T-helper 2 cell (primary cell): ENCODE measurements at places on chromosomes 6 and 20.

GRCh38 chr6:81875782-81876293 lies 123.4 kb upstream of the TENT5A start:
- no peak for DNase-seq

DNA sequence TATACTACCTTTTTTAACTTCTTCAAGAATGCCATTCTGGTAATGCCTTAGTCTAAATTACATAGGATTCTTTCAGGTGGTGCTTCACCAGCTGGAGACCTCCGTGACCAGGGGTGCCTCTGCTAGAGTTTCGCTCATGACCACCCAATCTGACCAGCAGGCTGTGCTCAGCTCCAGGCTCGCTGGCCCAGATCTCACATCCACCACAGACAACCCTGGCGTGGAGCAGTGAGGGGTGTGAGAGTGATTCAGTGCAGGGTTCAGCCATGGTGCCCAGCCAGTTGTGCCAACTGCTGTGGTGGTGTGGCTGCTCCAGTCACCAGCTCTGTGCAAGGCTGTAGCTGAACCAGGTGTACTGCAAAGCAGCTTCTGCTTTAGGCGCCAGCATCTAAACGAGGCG lies 198.6 kb downstream of the MMUT start:
- DNase-seq = no peak

DNA sequence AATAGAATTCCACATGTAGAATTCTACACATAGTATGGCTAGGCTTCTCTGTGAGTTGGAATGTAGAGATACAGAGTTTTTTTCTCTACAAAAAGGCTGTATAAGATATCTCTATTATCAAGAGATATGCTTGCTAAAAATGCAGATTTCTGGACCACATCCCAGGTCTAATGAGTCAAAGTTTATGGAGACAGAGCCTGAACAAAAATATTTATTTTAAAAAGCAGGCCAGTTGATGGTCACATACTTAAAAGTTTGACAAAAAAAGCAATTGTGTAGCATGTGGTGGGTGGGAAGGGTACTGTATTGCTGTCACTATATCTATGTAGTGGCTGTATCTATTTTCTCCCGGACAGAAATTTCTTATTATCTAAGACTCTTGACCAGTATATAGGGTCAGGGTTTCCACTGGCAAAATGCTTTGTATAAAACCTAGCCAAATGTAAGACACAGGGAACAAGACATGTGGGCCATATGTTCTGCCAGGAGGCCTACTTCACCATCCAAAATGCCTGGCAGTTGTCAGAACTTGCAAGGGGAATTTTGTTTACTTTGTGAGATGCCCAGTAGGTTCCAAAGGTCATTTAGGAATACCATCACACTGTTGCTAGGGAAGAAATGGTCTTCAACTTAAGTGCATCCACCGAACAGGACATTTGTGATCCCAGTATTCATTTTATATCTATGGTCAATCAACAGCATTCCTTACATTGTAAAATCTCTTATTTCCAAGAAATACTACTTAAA lies 60.6 kb downstream of the SHPRH start:
- no peak for DNase-seq

DNA sequence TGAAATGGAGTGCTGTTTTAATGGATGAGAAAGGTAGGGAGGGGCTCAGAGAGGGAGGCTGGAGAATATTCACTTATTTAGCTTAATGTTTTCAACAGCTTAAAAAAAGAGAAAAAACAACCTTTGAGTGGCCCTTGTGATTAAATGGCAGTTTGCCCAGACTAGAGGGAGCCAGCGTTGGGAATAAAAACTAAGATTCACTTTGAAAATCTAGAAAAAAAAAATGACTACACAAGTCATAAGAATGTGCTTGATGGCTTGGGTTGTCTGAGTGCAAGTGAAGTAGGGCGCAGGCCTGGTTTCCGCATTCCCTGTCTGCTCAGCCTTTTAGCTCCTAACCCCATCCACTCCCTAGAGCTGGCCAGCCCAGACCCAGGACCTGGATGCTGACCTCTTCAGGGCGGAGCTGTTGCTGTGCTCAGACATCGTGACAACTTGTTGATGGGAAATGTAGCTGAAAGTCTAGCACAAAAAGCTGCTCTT lies 28.9 kb downstream of the UTRN start:
- no peak for DNase-seq

DNA sequence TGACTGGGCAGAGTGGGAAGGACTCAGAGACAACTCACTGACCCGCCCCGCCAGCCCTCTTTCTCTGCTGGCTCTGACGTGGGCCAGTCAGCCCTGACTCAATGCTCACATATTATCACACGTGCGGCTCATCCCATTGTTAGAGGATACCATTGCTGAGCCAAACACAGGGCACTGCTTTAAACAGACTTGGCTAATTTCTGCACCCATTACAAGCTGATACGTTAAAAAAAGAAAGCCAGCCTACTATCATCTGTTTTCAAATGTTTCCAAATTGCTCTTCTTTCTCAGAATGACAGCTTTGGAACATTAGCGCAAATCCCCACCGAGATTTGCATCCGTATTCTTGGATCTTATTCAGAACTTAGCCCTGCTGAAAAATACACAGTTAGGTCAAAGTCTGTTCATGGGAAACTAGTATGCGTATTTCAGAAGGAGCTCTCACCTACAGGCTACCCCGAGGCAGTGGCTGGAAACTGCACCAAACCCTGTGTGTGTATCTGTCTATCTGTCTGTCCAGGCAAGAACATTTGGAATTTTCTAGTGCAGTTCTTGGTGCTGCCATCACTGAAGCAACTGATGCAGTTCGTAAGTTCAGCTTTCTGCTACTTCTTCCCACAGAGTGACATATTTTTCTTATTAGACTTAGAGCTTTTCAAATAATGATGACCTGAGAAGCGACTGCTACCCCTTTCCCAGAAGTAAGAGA lies 32.8 kb downstream of the RAMACL start:
- DNase-seq = no peak

- DNase-seq = no peak
These were observed 10.7 kb upstream of the MLIP start for GRCh38 chr6:54100411-54101006.

DNA sequence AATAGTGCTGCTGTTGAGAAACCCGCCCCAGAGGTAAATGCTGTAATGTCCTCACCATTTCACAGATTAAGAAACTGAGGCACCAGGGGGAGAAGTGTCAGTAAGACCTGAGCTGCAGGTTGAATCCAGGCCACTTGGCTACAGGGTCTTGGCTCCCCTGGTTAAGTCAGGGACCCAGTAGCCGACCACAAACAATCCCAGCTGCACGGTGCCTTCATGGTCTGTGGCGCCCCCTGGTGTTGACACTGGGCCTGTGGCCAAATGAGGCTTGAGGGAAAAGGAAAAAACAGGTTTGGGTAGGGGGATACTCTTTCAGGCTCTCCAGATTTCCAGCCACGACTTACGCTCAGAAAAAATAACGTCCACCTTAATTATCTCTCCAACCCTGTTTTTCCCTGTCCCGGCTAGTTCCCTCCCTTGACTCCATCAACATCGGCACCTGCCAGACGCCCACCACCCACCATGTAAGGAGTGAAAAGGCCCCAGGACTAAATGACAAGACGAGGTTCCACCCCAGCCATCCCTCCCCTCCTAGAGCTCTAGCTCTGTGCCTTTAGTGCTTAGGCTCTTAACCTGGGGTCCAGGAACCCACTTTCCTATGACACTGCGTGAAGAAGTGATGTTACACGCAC lies 47.7 kb upstream of the POLR1H start:
- peak; percentile 26 for DNase-seq
